Stimulated activated naive CD8-positive, alpha-beta T cell treated with anti-CD3 and anti-CD28 coated beads, Interleukin-15, Interleukin-2, amounts not matched to agents 100 U/mL and 50 U/mL, for 24 hours (primary cell): ENCODE measurements at places on chromosomes 12 and 14.
A peak's percentile ranks its signal among the peaks of the same experiment; 100 is the strongest.

GRCh38 chr12:90915353-90915752 lies 39.6 kb downstream of the CCER1 start:
- no peak for DNase-seq

DNA sequence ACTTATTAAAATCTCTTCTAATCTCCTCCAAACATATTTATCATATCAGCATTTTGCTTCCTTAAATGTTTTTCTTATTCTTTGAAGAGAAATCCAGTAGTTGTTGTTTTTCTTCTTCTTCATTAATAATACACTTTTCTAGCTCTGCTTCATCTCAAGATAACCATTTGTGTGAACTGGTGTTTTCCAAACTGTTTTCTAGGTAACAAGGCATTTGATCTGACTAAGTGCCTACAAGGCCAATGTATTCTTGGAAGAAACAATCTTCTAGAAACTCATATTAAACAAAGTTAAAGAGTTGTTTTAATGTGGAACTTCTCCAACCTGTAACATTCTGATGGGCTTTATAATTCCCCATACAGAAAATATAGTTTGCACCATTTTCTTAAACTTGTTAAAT lies 30.8 kb upstream of the IFNG start:
- DNase-seq = no peak

- DNase-seq = peak; percentile 14
Observed at GRCh38 chr14:97634751-97635150, 837.6 kb downstream of the VRK1 start.

DNA sequence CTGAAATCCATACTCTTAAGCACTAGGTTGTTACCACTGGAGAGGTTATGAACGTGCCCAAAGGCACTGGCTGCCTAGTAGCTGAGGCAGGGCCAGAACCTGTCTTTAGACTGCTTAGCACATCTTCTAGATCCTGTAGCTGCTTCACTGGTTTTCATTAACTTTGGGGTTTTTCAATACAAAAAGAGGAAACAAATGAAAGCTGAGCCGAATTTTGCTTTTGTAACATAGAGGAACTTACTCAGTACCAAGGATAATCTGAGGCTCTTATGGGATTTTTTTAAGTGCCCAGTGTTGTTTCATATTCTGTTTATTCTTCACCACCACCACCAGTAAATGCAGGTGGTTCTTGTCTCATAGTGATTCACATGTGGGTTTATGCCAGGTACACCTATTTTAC lies 396.1 kb downstream of the RAD51B start:
- DNase-seq = no peak

DNA sequence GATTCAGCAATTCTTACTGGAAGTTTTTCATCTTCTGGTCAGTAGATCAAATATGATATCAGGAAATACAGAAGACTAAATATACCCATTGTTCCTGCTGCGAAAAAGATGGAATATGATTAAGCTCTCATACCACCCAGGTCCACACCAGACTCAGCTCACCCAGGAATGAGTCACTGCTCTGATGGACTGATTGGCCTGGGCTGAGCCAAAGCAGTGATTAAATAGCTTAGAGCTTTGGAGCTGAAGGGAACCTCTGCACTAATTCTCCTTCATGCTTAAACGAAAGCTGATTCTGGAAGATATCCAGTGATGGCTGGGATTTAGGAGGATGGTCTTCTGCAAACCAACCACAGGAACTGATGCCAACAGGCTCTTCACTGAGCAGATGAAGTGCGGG lies 62.0 kb upstream of the SYT1 start:
- no peak for DNase-seq

DNA sequence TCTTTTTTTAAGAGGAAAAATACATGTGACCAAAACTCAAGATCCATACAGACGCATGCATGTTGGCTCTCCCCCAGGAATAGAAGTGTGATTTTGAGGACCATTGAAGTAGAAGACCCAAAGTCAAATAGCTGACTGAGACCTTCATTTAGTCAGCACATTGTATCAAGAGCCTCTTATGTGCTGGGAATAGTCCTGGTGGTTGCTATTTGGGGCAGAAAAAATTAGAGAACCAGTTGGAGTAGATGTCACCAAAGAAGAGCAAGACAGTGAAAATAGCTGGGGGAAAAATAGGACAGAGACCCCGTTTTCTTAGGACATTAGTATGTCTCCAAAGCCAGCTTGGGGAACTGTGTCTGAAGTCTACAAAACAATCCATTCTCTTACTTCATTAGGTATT lies 93.6 kb downstream of the PELI2 start:
- DNase-seq = no peak

GRCh38 chr12:106841510-106842302 lies 67.2 kb downstream of the RIC8B start:
- DNase-seq = peak; percentile 17

GRCh38 chr14:99673305-99674063 lies 10.6 kb upstream of the CYP46A1 start:
- no peak for DNase-seq

DNA sequence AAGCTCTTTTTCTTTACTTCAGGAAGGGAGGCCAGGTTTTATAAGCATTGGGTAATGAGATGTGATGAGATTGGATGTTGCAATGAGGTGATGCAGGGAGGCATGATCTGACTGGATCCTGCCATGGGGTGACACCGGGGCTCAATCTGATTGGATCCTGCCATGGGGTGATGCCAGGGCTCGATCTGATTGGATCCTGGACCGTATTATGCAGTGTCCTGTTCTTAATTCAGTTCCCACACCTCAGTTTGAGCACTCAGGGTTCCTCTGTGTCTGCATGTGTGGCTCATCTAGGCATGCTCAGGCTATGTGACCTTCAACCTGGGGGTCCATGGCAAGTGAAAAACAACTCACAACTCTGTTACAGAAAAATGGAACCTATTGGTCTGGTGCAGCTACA lies 166.4 kb downstream of the SLC15A4 start:
- DNase-seq = no peak

GRCh38 chr14:31440280-31440679 lies 17.0 kb downstream of the DTD2 start:
- DNase-seq = no peak

GRCh38 chr12:124380796-124381455 lies 86.0 kb downstream of the RFLNA start:
- no peak for DNase-seq

DNA sequence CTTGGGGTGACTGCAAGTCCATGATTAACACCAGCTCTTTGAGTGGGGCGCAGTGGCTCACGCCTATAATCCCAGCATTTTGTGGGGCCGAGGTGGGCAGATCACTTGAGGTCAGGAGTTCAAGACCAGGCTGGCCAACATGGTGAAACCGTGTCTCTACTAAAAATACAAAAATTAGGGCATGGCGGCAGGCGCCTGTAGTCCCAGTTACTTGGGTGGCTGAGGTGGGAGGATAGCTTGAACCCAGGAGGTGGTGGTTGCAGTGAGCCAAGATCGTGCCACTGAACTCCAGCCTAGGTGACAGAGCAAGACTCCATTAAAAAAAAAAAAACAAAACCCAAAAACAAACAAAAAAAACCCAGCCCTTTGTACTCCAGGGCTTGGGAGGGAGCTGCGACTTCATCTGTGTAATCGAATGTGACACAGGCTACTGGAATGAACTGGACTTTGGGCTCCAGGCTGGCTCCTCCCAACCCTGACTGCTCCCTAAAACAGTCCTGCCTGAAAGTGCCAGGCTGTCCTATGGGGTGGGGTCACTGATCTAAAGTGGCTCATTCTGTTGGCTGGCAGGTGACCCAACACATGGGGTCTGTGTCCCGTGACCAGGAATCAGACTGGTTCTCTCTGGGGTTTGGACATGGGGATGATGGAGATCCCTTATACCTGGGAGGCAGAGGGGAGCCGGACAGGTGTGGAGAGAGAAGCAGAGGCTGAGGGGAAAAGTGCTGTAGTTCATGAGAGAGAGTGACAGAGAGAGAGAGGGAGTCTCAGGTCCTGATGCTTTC lies 9.3 kb upstream of the C12orf43 start:
- no peak for DNase-seq

DNA sequence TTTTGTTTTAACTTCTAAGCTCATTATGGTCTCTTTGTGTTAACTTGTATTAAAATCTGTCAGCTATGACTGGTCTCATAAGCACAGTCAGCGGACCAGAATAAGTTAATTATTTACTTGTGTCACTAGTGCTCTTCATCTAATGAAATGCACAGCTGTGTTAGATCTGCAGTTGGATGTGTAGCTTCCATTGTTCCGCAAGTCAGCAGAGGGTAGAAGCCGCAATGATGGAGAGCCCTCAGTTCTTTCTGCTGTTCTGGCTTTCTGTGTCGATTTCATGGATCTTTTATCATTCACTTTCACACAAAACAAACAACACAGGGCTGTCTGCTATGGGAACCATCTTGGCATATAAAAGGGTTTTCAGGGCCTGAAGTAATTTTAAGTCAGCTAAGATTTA lies 89.3 kb upstream of the RFX4 start:
- DNase-seq = no peak

DNA sequence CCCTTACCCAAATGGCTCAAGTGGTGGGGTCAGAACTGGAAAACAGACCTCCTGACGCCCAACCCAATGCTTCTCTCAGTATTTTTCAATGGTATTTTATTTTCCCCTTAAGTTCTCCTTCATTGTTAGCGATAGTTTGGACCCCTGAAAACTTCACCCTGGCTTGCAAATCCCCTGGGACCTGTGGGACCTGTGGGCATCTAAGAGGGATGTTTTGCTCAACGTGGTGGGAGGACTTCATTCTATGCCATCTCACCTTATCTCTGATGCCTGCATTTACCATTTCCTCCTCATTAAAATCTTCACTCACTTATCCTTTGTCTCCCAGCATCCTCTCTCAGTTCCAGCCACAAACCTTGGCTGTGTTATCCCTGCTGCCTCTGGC lies 59.4 kb upstream of the GZMB start:
- no peak for DNase-seq

GRCh38 chr12:70078161-70078560 lies 165.1 kb upstream of the CNOT2 start:
- DNase-seq = no peak

- DNase-seq = no peak
Observed at GRCh38 chr14:23457587-23458445, 11.7 kb upstream of the NGDN start.

DNA sequence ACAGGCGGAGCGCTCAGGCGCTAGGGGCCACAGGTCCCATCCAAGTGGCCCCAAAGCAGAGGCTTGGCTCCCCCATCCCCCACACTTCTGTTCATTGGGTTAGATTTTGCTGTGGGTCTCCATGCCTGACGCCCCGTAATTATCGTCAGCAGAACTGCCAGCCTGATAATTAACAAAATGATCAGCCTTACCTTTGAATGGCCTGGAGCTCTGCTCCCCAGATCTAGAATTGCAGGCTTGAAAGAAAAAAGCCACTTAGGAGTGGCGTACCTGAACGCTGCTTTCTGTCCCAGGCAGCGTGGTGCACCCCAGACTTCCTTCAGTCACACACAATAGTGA lies 28.7 kb upstream of the LRP1-AS start:
- DNase-seq = no peak

GRCh38 chr12:119175081-119175480 lies 3.6 kb upstream of the HSPB8 start:
- DNase-seq = no peak

- DNase-seq = no peak
Observed at GRCh38 chr12:22527999-22528398, 16.3 kb downstream of the C2CD5 start.

DNA sequence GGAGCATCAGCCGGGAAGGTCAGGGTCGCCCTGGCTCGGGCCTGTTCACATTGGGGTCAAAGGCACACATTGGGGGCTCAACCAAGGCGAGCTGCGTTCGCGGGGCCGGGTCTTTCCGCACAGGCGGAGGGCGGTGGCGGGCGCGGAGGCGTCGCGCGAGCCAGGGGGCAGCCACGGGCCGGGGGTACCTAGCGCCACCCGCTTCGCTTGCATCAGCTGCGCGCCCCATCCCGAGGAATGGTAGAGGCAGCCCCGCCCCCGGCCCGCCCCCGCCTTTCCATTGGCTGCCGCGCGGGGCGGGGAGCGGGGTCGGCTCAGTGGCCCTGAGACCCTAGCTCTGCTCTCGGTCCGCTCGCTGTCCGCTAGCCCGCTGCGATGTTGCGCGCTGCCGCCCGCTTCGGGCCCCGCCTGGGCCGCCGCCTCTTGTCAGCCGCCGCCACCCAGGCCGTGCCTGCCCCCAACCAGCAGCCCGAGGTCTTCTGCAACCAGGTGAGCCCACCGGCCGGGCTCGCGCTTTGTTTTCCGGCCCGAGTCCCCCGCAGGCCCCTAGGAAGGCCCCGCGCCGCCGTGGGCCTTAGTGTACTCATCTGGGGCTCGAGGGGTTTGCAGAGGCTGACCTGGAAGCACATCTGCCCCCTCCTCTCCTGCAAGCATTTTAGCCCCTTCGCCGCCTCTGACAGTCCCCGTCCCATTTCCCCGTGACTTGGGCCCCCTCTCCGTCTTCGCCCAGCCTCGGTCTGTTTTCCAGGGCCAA lies at the start of gene ALDH2:
TSS of gene ALDH2 (plus strand) at position 326 of the 754 bp plus-strand sequence. CDS start at position 376, 50 bp downstream.
- DNase-seq = peak; percentile 52

DNA sequence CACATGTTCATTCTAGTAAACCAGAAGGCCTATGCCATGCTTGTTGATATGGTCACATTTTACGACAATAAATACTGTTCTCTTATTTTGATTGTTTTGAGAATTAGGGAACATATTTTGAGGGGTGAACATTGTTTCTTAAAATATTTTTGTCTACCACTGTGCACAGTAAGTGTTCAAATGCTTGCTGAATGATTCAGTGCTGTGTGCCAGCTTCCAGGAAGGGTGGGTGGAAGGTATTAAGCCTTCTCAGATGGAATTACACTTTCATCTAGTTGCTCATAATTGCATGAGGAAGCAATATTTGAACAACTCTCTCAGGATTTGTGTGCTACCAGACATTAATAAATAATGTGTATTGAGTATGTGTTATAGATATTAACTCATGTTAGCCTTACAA lies 15.5 kb upstream of the TMX1 start:
- no peak for DNase-seq

GRCh38 chr14:92832137-92832700 lies 38.1 kb downstream of the GOLGA5 start:
- no peak for DNase-seq

DNA sequence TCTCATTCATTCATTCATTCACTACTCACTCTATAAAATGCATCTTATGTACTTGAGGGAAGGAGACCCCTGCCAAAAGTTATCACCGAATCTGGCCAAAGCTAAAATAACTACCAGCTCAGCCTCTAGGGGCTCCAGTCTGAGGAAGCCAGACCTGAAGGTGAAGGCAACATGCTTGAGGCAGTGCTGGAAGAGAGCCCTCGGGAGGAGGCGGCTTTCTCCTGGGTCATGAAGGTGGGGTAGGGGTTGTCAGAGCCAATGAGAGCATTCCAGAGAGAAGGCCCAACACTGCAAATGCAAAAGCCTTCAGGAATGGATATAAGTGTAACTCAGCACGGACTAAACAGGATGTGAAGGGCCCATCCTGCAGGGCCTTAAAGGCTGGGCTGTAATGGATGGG lies 62.4 kb downstream of the GSC start:
- DNase-seq = no peak

- peak; percentile 76 for DNase-seq
Observed at GRCh38 chr14:22561661-22562579, 27.1 kb downstream of the DAD1 start.

GRCh38 chr12:129750421-129750820 lies 153.4 kb downstream of the TMEM132D start:
- DNase-seq = no peak

- DNase-seq = no peak
Observed at GRCh38 chr14:51430079-51430478, 190.0 kb downstream of the TMX1 start.

- peak; percentile 11 for DNase-seq
Observed at GRCh38 chr14:99773521-99774497, 19.4 kb upstream of the EML1 start.
